ENCODE measurements at places on chromosomes 2 and 18. TPM values are rescaled to one million over a fixed set of nuclear protein-coding genes. Genes with fewer than 3 reads are reported as not detected.

- DNase-seq, result no peak
- peaks cover 23% of the 10 kb centered on the region for H3K27me3 ChIP-seq
- H3K4me3 ChIP-seq, result no peak overlapping the region
These were observed 17.1 kb downstream of the ARHGAP15 start for GRCh38 chr2:143146366-143146765.

DNA sequence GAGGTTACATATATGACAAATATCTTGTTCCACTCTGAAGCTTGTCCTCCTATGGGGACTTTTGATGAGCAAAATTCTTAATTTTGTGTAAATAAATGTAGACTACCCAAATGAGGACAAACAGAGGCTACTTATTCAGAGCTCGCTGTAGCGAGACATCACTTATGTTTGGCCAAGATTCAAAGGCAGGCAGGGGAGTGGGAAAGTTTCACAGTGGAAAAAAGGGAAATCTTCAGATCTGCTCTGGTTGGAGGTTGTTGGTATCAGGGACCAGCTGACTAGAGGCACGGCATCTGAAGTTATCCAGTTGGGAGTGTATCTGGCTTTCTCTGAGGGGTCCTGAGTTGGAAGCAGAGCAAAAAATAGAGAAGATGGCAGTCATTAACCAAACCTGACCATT is 1.3 kb downstream of the PLB1 start:
- H3K4me3 ChIP-seq, result no peak overlapping the region
- no peaks in the 10 kb centered on the region for H3K36me3 ChIP-seq
- no peaks in the 10 kb centered on the region for H3K27me3 ChIP-seq
- no peak overlapping the region for H3K27ac ChIP-seq

STARD7 gene
- 160 TPM for total RNA-seq

DNA sequence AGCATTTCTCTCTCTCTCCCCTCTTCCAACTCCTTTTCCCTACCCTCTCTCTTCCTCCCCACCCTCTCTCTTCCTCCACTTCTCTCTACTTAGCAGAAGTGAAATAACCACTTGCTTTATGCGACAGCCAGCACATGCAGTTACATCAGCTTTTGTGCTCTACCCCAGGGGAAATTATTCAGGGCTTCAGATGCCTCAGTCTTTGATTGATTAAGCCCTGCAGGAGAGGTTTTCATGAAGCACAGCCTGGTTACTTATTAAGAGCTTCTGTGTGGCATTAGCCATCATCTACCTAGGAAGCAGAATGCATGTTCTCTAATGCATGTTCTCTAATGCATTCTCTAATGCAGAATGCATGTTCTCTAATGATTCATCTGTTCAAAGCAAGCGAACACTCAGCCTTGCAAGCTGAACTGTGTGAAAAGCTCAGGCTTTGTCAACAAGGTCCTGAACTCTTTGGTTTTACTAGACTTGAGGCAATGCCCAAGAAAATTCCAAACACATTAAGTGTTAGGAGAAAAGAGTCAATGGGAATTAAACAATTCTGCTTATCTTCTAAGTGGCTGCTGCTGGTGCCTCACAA is 56.1 kb downstream of the LHCGR start:
- peaks cover 13% of the 10 kb centered on the region for H3K27me3 ChIP-seq
- DNase-seq, result no peak
- no peak overlapping the region for H3K27ac ChIP-seq
- no peaks in the 10 kb centered on the region for H3K36me3 ChIP-seq

- H3K27ac ChIP-seq, result no peak overlapping the region
- DNase-seq, result no peak
- H3K36me3 ChIP-seq, result no peaks in the 10 kb centered on the region
- H3K27me3 ChIP-seq, result 0 out of 2 replicates have a peak, but pooled peaks cover 3% of the 10 kb centered on the region
- no peaks in the 10 kb centered on the region for H3K4me1 ChIP-seq
These were observed 191.9 kb upstream of the CTAGE1 start for GRCh38 chr18:22609642-22610041.

DNA sequence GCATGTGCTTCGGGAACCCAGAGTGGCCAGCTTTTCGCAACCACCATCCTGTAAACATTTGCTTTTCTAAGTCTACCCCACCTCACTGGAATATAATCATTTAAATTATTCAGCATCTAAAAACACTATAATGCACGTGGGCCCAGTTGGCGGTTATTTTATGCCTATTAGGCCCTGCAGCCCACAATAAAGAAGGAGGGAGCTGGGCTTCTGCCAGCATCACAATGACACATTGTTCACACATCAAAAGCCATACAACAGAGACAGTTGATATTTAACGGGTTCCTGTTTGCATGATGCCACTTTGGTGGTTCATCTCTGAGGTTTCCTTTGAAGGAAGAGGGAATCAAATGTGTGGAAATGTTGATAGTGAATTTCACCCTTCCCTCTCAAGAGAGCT is 916.0 kb upstream of the CELF4 start:
- H3K4me3 ChIP-seq, result no peak overlapping the region
- no peak overlapping the region for H3K27ac ChIP-seq
- no peaks in the 10 kb centered on the region for H3K27me3 ChIP-seq
- no peaks in the 10 kb centered on the region for H3K4me1 ChIP-seq
- H3K36me3 ChIP-seq, result no peaks in the 10 kb centered on the region
- DNase-seq, result no peak

- no peaks in the 10 kb centered on the region for H3K36me3 ChIP-seq
- H3K27me3 ChIP-seq, result no peaks in the 10 kb centered on the region
- DNase-seq, result no peak
- no peak overlapping the region for H3K27ac ChIP-seq
- H3K4me3 ChIP-seq, result no peak overlapping the region
These were observed 221.7 kb downstream of the PHLPP1 start for GRCh38 chr18:62937065-62937464.

DNA sequence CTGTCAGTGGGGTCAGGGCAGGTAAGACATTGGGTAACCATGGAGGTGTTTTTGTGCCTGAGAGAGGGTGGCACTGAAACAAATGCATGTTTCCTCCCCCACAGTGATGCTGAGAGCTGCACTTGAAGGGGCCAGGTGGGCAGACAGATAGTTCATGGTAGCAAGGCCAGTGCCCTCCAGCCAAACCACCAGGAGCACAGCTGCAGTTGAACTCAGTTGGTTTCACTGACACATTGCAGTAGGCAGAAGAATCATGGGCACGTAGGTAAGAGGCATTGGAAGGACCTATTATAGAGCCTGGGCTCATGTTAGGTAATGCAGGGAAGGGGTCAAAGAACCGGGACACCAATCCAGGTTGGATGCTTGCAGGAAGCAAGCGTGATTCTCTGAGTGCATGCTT is 93.2 kb upstream of the ARL4C start:
- H3K27me3 ChIP-seq, result no peaks in the 10 kb centered on the region
- H3K27ac ChIP-seq, result no peak overlapping the region
- peaks cover 7% of the 10 kb centered on the region for H3K4me1 ChIP-seq
- H3K4me3 ChIP-seq, result no peak overlapping the region

- no peaks in the 10 kb centered on the region for H3K27me3 ChIP-seq
- H3K27ac ChIP-seq, result no peak overlapping the region
- peaks cover 6% of the 10 kb centered on the region for H3K4me1 ChIP-seq
- no peaks in the 10 kb centered on the region for H3K36me3 ChIP-seq
- no peak overlapping the region for H3K4me3 ChIP-seq
- no peak for DNase-seq
These were observed 245.3 kb downstream of the TFCP2L1 start for GRCh38 chr2:121039679-121040078.

- H3K27me3 ChIP-seq, result no peaks in the 10 kb centered on the region
- no peaks in the 10 kb centered on the region for H3K4me1 ChIP-seq
These were observed 484.7 kb upstream of the NRP2 start for GRCh38 chr2:205197468-205198139.

EN1 gene
- not detected for total RNA-seq

DNA sequence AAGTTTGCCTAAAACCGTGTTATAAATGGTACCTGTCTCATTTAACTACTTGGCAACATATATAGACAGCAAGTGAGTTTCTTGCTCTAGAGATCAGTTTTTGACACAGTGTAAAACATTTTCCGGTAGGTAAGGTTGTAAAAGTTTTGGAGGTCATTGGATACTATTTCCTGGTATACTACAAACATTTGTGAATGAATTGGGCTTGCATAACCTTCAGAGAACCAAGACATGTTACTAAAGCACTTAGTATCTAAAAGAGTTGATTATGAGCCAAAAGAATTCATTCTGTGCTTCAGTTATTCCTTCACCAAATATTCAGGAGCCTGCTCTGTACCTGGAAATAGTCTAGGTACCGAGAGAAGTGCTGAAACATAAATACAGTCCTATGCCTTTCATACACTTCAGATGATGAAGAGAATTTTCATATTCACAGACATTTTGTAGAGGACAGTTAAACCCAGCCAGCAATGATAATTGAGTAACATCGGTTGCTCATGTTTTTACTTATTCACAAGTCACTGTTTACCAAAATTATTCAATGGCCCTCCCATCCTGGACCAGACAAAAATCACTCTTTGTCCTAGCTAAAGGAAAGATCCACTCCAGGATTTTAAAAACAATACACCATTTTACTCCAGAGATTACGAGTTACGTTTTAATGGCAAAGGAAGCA is 319.4 kb upstream of the RBMS1 start:
- no peak overlapping the region for H3K4me3 ChIP-seq
- H3K4me1 ChIP-seq, result no peaks in the 10 kb centered on the region
- no peaks in the 10 kb centered on the region for H3K36me3 ChIP-seq

ELOA2 gene
- not detected for total RNA-seq
